CD4-positive, alpha-beta T cell treated with Interleukin-10 for 1 hour (primary cell): ENCODE measurements at places on chromosomes 12 and 14.

DNA sequence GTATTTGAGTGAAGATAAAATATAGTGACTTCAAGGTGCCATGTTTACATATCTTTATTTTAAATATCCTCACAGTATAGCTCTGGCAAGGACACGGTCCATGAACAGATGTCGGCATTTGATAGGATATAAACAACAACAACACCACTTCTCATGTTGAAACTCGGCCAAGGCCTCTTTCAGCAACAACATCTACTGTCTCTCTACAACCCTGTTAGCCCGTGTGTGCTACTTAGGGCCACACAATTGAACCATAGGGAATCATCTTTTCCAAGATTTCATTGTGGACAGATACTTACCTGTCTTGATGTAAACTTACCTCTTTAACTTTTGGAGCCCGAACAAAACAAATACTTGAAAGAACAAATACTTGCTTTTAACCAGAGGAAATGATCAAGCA lies 168.7 kb upstream of the SSTR1 start:
- DNase-seq: no peak

DNA sequence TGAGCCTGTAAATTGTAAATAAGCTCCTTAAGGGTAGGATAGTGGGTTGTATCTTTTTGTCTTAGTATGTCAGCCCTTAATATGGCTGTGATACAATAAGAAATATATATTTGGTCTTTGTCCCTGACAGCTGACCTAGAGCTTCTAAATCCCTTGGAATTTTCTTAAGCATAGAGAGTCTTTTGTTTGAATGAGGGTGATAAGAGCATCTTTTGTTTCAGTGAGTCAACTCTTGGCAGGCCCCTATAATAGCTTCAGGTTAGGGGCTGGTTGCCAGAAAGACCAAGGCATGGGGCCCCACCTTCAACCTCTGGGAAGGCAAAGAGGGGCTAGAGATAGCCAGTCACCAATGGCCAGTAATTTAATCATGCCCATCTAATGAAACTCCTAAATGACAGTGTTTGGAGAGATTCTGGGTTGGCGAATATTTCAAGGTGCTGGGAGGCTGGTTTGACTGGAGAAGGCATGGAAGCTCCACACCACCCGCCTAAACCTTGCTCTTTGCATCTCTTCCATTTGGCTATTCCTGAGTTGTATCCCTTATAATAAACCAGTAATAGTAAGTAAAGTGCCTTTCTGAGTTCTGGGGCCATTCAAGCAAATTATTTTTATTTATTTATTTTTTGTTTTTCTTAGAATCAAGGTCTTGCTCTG lies 10.5 kb downstream of the PALS1 start:
- DNase-seq: no peak

GRCh38 chr12:65721541-65722190 lies 102.6 kb upstream of the HMGA2 start:
- DNase-seq: no peak

- DNase-seq: no peak
These were observed 170.2 kb upstream of the PRICKLE1 start for GRCh38 chr12:42759622-42760273.

DNA sequence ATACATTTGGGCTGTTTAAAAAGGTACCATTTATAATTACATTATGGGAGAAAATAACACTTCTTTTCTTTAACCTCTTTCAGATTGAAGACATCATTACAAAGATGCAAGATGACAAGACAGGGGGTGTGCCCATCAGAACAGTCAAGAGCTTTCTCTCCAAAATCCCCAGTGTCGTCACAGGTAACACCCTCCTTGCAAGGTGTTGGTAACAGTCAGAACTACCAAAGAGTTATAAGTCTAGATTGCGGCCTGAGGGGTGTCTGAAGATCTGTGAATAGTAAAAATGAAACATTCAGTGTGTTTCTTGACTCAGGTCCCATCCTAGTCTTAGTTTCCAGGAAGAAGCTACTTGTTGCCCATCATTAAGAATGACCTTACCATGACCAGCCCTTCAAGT lies 419.8 kb downstream of the RGS6 start:
- DNase-seq: no peak

DNA sequence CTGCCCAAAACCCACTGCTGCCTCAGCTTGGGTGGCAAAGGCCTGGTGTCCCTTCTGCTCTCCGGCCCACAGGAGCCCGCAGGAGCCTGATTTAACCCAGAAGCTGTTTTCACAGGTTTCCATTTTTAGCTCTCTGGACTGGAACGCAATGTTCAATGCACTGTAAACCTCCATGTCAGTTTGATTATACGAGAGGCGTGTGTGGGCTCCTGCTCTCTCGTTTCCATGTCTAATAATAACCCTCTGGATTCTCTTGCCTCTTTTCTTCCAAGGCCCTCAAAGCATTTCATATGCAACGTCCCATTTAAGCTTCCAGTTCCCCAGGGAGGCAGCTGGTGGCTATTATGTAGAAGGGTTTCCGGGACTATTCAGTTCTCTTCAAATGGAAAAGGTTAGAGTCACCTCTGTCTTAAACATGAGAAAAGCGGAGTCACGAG lies 161.1 kb downstream of the SUDS3 start:
- DNase-seq: no peak

GRCh38 chr14:51079085-51079484 lies 15.8 kb downstream of the TRIM9 start:
- no peak for DNase-seq

GRCh38 chr14:103259801-103260628 lies 74.0 kb upstream of the EIF5 start:
- DNase-seq: no peak

- DNase-seq: no peak
These were observed 12.2 kb downstream of the MYRFL start for GRCh38 chr12:69837191-69837590.
